Cardiac muscle cell (in vitro differentiated cells and primary cell): ENCODE measurements at places on chromosomes 6 and 20. TPM values are rescaled to one million over a fixed set of nuclear protein-coding genes. Genes with fewer than 3 reads are reported as not detected.

GRCh38 chr6:49764571-49765236, 20.5 kb upstream of the CRISP3 start:
- DNase-seq: no peak

The POPDC3 gene
- 49.4 and 53.4 TPM in 2 replicates for total RNA-seq

DNA sequence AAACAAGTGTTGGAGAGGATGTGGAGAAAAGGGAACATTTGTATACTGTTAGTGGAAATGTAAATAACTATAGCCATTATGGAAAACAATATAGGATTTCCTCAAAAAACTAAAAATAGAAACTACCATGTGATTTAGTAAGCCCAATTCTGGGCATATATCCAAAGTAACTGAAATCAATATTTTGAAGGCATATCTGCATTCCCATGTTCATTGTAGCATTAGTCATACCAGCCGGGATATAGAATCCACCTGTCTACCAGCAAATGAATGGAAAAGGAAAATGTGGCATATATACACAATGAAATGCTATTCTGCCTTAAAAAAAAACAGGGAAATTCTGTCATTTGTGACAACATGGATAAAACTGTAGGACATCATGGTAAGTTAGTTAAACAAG, 15.3 kb upstream of the C6orf58 start:
- no peak for DNase-seq

- no peak for DNase-seq
Measured at GRCh38 chr20:24783631-24784492, 165.2 kb upstream of the CST7 start.

GRCh38 chr6:46989398-46989797, 52.7 kb downstream of the ADGRF1 start:
- DNase-seq: no peak

DNA sequence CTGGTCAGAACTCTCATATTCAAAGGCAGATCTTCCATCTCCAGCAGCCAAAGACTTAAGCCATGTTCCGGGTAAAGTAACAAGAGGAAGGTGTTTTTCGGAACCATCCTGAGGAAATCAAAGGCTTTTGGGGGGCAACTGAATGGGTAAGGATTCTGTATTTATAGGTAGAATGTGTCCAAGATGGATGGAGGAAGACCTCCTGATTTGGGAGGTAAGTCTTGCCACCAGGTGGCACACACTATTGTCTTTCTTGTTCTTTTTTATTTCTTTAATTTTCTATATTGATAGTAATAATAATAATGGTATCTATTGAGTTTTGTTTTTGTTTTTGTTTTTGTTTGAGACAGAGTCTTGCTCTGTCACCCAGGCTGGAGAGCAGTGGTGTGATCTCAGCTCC, 53.0 kb upstream of the UBR2 start:
- no peak for DNase-seq

DNA sequence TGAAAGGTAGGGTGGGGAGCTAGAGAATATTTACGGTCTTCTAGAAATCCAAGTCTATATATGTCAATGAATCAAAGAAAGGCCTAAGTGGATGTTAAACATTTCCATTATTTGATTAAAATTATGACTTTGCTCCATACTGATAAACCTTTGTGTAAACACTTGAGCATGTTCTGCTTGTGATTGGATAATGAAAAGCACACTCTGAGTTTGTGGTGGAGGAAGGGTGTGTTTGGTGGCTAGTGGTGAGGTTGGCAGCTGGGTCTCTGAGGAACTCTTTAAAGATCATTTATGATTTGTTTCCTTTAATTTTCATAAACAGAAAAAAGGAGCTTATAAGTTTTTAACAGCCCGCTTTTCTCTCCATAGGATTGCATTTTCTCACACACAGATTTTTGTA, 84.7 kb downstream of the RFPL4B start:
- no peak for DNase-seq

DNA sequence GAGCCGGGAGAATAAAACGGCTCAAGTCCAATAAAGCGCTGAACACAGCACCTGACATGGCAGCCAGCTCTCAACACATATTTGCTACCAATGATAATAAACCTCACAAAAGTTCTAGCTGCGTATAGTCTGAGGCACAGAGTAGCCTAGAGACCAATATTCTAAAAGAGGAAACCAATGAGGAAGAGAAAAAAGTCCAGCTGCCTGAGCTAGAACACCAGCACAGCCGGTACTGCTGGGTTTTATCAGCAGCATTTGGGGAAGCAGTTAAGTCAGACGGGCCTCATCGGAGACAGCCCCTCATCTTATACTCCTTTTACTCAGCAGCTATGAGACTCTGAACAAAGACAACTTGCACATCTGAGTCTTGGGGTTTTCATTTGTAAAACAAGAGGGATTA, 2.4 kb upstream of the RTF2 start:
- DNase-seq: no peak

The SLC32A1 gene
- not detected in 2 replicates for total RNA-seq

The DAAM2 gene
- 4.8 and 8.5 TPM in 2 replicates for total RNA-seq

The PHACTR1 gene
- 18.3 and 33.9 TPM in 2 replicates for total RNA-seq

The ZNF165 gene
- 0.95 and 1.6 TPM in 2 replicates for total RNA-seq

The OR2B6 gene
- not detected in 2 replicates for total RNA-seq

- DNase-seq: no peak
Measured at GRCh38 chr6:28330041-28330440, 5.9 kb downstream of the ZSCAN31 start.

DNA sequence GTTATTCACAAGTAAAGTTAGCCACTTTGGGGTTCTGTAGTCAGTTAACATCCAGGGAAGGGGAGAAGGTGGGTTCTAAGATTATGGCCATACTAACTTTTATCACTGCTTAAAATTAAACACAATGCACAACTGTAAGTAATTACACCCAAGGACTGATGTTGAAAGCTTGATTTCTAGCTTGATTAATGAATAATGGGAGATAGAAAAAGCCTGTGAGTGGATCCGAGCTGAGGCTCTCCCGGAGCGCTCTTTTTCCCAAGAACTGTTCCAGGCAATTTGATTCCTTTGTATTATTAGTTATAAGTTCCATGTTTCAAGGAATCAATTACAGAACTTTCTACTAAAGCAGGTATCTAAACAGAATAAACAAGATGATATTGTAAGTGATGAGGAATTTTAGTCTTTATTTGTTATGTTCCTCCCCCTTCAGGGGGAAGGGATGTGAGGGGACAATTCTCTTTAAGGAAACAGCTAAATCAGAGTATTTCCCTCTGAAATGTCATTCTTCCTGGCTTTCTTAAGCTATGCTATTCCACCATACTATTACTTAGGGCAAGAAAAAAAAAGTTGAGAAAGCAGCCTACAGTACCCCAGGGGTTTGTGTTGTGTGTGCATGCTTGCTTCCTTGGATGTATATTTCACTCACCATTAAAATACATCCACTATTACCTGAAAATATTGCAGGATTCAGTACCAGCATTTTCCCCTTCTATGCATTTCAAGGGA, 3.8 kb downstream of the TSHZ2 start:
- no peak for DNase-seq

- DNase-seq: no peak
Measured at GRCh38 chr6:93323630-93324029, 95.7 kb downstream of the EPHA7 start.

DNA sequence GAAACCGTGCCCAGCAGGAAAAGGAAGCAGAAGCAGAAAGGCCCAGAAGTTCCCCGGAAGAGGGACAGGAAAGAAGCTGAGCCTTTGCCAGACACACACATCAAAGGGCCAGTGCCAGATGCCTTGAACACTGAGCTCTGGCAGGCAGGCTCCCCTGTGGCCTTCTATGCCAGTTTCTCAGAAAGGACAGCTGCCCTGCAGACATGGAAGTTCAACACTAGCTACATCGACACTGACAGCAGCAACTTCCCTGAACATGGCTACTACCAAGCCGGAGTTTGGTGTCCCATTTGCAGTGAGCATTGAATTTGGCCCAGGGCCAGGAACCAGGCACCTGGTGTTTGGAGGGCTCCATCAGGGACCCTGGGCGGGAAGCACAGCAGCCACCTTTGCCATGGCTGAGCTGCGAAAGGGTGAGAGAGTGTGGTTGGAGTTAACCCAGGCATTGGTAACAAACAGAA, 8.0 kb upstream of the RAET1E start:
- DNase-seq: no peak

GRCh38 chr20:50001784-50002311, 19.1 kb downstream of the SNAI1 start:
- no peak for DNase-seq

The SLC22A2 gene
- total RNA-seq: 0.18 TPM in 1 of 2 replicates, not detected in the other

GRCh38 chr20:41169791-41170351, 32.5 kb downstream of the PLCG1 start:
- DNase-seq: peak; percentile 40

DNA sequence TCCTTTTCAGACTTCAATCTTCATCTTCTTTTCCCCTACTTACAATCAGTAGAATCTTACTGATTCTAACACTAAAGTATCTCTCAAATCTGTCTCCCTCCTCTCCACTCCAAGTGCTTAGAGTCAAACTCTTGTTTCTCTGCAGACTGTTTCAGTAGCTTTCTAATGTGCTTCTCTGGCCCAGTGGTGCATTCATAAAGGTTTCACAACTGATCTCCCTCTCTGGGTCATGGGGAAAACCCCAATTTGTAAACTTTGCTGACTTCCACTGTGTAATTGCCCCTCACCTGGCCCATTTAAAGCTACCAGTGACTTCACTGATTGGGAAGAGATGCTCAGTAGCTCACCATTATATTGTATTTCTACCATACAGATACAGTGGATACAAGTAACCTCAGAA, 183.6 kb downstream of the FAXC start:
- no peak for DNase-seq

DNA sequence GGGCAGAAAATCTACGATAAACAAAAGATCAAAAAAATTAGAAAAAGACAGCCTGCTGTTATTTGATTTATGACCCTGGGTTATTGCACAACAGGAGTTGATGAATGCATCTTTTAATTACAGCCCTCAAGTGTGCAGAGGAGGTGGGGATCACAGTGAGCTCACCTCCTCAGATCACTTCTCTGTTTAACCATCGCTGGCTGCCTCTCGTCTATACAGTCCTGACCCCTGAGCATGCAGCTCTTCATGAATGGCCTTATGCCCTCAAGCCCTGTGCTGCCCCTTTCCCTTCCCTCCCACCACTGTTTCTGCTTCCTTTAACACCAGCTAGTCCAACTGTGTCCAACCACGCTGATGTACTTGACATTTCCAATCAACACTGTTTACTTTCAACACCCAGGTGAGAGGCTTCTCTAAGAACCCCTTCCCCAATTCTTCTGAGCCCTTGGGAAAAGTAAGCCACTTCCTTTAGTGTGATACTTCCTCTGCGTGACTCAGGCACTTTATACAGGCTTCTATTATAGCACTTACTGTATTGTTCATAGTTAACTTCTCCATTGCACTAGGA, 60.6 kb upstream of the RIPOR2 start:
- DNase-seq: no peak

The ZFAND3 gene
- 43.9 and 49.9 TPM in 2 replicates for total RNA-seq

The PPIL4 gene
- total RNA-seq: 23.0 and 33.1 TPM in 2 replicates

GRCh38 chr20:48782053-48782452, 45.7 kb downstream of the PREX1 start:
- DNase-seq: no peak

- peak; percentile 75 for DNase-seq
Measured at GRCh38 chr6:149317644-149318571, at the start of gene TAB2. TSS of gene TAB2 (plus strand) at chr6:149317712. CDS start at chr6:149369998, 52,286 bp downstream.

DNA sequence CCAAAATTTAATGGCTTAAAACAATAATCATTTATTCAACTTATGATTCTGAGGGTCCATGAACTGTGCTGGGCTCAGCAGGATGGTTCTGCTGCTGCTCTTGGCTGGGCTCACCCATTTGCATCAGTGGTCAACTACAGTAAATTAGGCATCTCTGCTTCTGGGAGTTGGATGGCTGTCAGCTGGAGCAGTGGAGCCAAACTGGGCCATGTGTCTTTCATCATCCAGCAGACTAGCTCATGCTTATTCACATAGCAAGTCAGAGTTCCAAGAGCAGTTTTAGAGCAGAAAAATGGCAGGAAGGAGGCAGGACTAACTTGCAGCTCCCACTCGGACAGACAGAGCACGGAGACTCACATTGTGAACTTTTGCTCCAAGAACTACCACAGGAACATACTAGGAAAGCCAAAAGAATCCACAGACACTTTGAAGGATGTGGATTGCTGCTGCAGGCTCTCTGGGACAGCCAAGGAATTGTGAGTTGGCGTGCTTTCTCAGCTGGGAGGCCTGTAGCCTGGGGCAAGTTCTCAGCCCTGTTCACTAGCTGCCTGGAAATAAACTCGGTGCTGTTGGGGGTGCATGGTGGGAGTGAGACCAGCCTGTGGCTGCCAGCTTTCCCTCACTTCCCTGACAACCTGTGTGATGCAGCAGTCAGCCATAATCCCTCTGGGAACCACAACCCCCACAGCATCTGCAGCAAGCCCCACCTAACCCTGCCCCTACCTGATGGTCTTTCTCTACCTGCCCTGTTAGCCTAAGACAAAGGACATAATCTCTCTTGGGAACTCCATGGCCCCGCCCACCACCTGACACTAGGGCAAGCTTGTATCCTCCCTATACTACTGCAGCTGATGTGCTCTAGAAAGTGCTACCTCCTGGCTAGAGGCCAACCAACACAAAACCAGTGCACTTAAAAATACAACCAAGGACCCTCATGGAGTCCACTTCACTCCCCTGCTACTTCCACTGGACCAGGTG, 129.0 kb downstream of the JPH2 start:
- DNase-seq: no peak

GRCh38 chr6:54655162-54655561, 191.4 kb upstream of the FAM83B start:
- no peak for DNase-seq

GRCh38 chr6:155311086-155311485, 3.2 kb downstream of the TFB1M start:
- no peak for DNase-seq

DNA sequence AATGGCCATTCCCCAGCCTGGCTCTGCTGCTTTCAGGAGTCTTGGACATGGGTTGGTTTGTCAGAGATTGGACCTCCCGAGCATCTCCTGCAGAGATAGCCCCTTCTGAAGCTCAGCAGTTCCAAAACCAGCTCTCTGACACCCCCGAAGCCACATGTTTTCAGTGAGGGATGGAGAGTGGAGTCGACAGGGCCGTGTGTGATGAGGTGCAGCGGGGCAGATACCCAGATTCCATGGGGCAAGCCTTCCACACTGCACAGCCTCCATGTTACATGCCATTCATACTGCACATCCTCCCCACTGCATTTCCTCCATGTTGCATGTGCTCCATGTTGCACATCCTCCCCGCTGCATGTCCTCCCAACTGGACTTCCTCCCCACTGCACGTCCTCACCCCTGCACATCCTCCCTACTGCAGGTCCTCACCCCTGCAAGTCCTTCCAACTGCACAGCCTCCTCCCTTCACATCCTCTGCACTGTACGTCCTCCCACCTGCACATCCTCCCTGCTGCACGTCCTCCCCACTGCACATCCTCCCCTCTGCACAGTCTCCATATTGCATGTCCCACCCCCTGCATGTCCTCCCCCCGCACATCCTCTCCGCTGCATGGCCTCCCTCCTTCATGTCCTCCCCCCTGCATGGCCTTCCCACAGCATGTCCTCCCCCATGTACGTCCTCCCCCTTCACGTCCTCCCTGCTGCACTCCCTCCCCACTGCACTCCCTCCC, 112.2 kb downstream of the SYNDIG1 start:
- no peak for DNase-seq

- DNase-seq: peak; percentile 28
Measured at GRCh38 chr6:37653229-37653628, 44.5 kb downstream of the MDGA1 start.
